Stimulated activated CD8-positive, alpha-beta memory T cell treated with anti-CD3 and anti-CD28 coated beads, Interleukin-12 subunit alpha, Interleukin-12 subunit beta, amount 100 ng/mL, for 4 hours (primary cell): ENCODE measurements at places on chromosomes 12 and 14.

DNA sequence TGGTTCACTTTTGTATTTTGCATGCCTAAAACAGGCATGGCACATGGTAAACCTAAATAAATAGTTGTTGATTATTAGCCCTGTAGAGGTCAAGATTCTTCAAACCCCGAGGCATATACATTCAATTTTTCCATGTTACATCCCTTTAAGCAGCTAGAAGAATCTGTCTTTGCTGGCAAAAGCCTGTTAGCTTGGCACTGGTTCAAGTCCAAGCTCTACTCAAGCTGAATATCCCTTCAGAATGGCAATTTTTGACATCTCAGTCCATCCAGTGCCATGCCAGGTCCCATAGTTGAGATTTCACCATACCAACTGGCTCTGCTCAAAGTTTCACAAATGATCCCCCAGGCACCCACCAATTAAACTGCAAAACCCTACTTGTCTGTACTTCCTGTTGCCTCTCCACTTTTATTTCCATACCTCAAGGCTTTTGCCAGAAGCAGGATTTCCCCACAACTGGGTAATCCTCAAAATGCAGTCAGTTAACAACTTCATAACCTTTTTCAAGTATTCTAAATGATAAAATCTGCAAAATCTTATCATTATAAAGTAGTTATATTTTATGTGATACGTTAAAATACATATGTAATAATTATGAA lies 9.0 kb upstream of the DCN start:
- no peak for DNase-seq

- DNase-seq, result no peak
Measured at GRCh38 chr12:128298091-128298748, 31.2 kb downstream of the TMEM132C start.

DNA sequence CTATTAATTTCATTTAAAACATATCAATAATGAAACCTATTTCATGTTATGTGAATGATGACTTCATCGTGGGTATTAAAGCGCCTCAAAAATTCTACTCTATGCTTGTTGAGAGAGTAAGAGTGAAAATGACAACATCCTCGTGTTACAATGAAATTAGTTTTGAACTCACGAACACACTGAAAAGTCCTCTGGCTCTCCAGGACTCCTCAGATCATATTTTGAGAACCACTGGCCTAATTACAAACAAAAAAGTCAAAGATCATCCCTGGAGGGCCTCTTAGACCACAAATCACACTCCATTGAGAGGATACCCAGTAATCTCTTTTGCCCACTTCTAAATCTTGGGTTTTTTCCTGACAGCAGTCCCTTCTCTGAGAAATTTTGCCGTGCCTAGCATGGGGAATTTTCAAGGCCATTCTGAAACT lies 19.1 kb downstream of the DAAM1 start:
- DNase-seq, result no peak

DNA sequence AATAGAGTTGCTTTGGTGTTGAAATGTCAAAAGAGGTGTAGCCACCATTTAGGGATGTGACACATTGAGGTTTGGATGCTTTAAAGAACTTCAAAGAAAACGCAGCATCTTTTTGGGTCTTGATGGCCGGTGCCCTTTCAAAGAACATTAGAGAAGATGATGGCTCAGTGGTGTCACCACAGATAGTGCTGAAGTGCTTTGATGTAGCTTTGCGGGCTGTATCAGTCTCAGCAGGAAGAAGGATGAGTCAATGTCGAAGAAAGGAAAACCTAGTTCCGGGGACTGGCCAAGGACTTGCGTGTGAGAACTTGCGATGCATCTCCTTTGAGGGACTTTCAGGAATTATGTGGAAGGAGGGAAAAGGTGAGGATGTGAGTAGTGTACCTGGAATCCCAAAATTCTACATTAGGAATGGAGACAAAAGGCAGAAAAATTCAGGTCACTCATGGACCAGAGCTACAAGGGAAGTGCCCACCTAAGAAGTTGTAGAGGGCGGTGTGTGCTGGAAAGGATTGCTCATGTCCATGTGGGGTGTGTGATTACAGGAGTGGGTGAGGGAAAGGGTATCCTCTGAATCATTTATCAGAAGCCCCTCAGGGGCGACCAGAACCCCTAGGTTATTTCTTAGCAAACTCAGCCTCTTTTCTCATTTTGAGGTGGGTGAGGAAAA lies 39.7 kb upstream of the GZMB start:
- peak; percentile 52 for DNase-seq

- DNase-seq, result no peak
Measured at GRCh38 chr14:99706107-99706900, 22.2 kb downstream of the CYP46A1 start.

GRCh38 chr12:110600254-110600653 lies 13.7 kb upstream of the TCTN1 start:
- DNase-seq, result no peak

DNA sequence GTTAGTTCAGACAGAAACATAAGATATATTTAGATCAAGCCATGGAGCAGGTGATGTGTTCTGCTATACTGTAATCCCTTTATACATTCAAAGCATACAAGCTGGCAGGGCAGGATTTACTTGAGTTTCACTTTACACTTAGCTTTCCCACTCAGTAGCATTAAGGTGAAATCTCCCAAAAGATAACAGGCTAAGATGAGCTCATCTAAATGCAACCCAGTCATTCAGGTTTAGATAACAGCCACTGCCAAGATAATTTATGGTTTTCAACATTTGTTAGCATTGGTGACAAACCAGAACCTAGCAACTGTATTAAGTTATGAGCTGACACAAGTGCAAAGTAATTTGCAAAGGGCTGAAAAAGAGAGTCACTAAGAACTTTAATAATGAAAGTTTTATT lies 925.1 kb upstream of the ATXN7L3B start:
- DNase-seq, result no peak

DNA sequence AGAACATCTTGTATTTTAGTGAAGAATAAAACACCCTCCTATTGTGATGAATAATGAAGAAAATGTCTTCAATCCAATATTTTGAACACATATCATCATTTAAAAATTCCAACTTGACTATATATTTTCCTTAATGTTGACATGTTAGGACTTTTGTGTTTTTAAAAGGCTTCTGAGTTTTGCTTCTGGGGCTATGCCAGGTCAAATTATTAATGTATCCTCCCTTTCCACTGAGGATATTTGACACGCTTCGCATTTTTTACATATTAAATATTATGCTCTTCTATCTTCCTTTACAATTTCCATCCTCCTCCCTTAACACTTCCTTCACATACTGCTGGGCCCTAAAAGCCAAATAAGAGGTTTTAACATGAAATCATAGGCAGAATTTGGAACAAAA lies 20.6 kb downstream of the RERG start:
- no peak for DNase-seq

- no peak for DNase-seq
Measured at GRCh38 chr12:85872497-85873091, 1.5 kb upstream of the NTS start.

DNA sequence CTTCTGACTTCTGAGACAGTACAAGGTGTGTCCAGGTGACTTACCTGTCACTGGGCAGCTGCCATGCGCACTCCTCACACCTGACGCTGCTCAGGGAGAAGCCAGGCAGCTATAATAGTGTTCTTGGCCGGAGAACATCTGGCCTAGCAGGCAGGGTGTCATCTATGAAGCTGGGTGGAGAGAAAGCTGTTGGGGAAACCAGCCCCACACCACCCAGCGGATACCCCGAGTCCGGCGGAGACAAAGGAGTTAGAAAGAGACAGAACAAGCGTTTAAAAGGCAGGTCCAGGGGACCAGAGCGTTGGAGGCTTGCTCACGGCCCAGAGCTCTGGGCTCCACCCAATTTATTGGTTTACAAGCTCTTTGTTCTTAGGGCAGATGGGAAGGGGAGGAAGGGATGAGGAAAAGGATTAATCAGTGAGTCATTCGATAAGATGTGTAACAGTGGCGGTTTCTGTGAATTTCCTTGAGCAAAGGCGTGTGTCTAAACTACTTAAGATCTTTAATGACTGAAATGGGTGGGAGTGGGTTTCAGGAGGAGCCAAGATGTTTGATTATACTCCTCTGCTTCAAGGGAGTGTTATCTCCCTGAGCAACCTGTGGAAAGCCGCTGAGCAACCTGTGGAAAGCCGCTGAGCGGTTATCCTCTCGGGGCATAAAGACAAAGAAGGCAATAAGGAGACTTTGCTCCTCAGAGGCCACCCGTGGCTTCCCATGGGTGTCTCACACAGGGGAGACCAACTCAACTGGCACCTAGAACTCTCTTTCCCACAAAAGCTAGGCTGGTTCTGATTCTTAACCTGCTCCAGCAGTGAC lies at the start of gene GALNT8:
GALNT8 (plus strand) TSS at position 580 of the 816 bp plus-strand sequence. CDS start 278 bp downstream, outside the sequence.
- no peak for DNase-seq

- no peak for DNase-seq
Measured at GRCh38 chr14:80264702-80265101, 53.4 kb upstream of the DIO2 start.

DNA sequence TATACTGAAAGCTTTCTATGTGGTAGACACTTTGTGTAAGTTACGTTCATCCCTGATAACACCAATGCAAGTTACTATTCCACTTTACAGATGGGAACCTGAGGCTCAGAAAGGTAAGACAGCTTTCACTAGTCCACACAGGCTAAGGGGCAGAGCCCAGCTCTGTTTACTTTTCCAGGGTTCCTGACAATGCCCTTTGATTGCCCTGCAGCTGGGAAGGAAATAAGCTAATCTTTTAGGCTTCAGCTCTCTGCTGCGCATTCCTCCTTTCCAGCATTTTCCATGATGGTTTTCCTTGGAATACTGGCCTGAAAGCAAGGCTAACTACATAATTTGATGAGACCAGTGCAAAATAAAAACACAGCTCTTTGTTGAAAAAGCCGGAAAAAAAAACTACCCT lies 185.7 kb upstream of the BTG1 start:
- no peak for DNase-seq

GRCh38 chr12:104974626-104975290 lies 11.4 kb upstream of the NOPCHAP1 start:
- DNase-seq, result no peak

- no peak for DNase-seq
Measured at GRCh38 chr12:65647074-65647473, 177.2 kb upstream of the HMGA2 start.

GRCh38 chr12:108989376-108989775 lies 31.5 kb downstream of the SVOP start:
- no peak for DNase-seq

- DNase-seq, result no peak
Measured at GRCh38 chr14:73727166-73727565, 13.0 kb upstream of the PNMA1 start.

GRCh38 chr12:67893022-67893580 lies 96.1 kb upstream of the IFNG-AS1 start:
- no peak for DNase-seq

- no peak for DNase-seq
Measured at GRCh38 chr12:79706156-79706555, 15.4 kb upstream of the PAWR start.

GRCh38 chr14:68643673-68644072 lies 149.2 kb downstream of the ZFP36L1 start:
- no peak for DNase-seq

- DNase-seq, result no peak
Measured at GRCh38 chr14:101068313-101069227, 165.0 kb upstream of the RTL1 start.

- DNase-seq, result no peak
Measured at GRCh38 chr12:103431387-103431786, 64.4 kb downstream of the C12orf42 start.

DNA sequence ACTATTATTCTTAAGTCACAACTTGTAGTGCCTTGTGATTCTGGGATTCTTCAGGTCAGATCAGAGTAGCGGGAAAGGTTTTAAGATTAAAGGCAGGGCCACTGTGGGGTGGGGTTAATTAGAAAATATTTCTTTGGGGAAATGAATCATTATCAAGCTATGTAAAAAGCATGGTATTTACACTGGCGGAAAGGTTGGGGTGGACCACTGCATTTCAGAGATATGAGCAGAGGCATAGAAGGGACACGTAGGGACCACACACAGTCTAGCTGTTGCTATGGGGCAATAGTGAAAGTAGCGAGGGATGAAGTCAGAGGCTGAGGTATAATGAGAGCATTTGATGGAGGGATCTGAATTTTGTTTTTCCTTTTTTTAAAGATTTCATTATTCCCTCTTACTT lies 31.7 kb upstream of the KCNH3 start:
- DNase-seq, result no peak

- DNase-seq, result no peak
Measured at GRCh38 chr14:61482348-61483206, 161.2 kb downstream of the PRKCH start.
